ENCODE measurements at places on chromosomes 13 and 19.
A peak's percentile ranks its signal among the peaks of the same experiment; 100 is the strongest.

GRCh38 chr13:26785838-26786630 is 25.4 kb upstream of the GPR12 start:
- DNase-seq = no peak

DNA sequence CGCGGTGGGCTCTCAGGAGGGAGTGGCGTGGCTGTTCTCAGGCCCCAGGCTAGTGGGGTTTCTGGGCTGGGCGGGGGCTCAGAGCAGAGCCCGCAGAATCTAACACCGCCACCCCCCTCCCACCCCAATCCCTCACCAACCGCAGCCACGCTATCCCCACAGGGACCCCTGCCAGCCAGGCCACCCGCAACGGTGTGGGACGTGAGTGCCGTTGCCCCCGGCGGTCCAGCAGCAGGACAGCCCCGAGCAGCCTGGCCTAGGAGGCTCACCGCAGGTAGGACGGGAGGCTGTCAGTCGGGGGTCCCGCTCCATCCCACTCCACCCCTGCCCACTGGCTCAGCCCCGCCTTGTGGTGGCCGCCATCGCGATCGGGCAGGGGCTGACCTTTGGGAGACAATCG is at the start of gene NTN5:
TSS of gene NTN5 (minus strand) at position 24 of the 400 bp plus-strand sequence. CDS start 2,031 bp downstream, outside the sequence.
- no peak for DNase-seq

GRCh38 chr13:41007744-41008128 is 11.4 kb downstream of the ELF1 start:
- no peak for DNase-seq

GRCh38 chr19:54532528-54532927 is 29.9 kb downstream of the LAIR2 start:
- no peak for DNase-seq

DNA sequence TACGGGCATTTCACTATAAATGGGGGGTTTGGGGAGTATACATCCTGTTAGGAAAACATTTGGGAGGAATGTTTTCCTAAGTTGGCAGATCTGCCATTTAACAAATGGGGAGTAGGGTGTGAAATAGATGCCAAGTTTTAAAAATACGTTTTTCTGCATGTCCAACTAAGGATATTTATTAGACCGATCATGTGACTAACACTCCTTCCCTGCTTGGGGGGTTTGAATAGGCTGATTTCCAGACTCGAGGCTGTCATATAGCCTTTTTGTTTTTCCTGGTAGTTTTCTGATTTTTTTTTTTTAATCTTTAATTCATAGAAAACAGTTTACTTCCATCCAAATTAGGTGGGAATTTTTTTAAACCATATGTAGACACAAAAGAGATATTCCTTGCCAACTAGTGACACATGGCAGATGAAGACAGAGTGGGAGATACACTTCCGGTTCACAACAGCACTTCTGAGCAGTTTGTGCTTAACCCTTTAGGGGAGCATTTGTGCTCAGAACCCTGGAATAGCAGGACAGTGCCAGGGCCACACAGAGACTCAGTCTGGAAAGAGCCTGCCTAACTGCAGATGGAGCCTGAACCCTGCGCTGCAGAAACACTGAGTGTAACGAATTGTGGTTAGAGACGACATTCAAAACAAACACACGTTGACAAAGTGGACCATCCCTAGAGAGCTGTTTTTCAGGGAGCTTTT is 5.6 kb upstream of the GATAD2A start:
- DNase-seq = no peak

GRCh38 chr13:48232420-48233045 is 473 bp upstream of the ITM2B start:
- peak; percentile 70 for DNase-seq

- DNase-seq = no peak
Observed at GRCh38 chr13:113930671-113931637, 42.9 kb downstream of the C13orf46 start.

GRCh38 chr19:10523135-10523636 is 5.9 kb upstream of the S1PR5 start:
- no peak for DNase-seq

- no peak for DNase-seq
Observed at GRCh38 chr13:78832461-78832860, 173.5 kb upstream of the OBI1 start.

DNA sequence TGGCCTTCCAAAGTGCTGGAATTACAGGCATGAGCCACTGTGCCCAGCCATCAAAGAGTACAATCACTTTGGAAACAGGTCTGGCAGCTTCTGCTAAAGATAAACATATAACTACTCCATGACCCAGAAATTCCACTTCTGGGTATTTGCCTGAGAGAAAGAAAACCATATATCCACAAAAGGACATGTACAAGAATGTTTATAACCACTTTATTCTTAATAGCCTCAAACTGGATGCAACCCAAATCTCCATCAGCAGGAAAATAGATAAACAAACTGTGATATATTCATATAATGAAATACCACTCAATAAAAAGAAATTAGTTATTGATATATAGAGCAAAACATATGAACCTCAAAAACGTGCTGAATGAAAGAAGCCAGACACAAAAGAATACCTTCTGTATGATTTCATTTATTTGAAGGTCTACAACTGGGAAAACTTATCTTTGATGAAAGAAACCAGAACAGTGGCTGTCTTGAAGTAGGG is 40.5 kb downstream of the TEX26 start:
- DNase-seq = no peak

- no peak for DNase-seq
Observed at GRCh38 chr13:50188696-50189095, 173.5 kb downstream of the KCNRG start.

DNA sequence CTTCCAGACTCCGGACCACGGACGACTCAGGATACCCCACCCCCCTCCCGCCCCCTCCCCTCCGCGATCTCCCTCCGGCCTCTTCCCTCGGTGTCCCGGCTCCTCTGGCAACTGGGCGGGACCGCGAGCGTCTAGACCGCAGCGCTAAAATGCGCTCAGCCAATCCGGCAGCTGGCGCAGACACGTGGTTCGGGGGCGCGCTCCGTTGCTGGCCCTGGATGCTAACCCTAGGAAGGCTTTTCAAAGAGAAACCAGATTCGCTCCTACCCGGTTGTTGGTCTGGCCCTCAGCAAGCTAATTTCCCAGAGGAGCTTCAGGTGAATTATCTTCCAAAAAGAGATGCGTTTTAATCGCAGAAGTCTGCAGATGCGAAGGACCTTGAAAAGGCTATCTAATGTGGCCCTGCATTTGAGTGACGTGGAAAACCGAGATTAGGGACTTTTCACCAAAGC is at the start of gene DZIP1:
TSS of gene DZIP1 (minus strand) at position 106 of the 452 bp plus-strand sequence. CDS start 2,677 bp downstream, outside the sequence.
- DNase-seq = peak; percentile 76

DNA sequence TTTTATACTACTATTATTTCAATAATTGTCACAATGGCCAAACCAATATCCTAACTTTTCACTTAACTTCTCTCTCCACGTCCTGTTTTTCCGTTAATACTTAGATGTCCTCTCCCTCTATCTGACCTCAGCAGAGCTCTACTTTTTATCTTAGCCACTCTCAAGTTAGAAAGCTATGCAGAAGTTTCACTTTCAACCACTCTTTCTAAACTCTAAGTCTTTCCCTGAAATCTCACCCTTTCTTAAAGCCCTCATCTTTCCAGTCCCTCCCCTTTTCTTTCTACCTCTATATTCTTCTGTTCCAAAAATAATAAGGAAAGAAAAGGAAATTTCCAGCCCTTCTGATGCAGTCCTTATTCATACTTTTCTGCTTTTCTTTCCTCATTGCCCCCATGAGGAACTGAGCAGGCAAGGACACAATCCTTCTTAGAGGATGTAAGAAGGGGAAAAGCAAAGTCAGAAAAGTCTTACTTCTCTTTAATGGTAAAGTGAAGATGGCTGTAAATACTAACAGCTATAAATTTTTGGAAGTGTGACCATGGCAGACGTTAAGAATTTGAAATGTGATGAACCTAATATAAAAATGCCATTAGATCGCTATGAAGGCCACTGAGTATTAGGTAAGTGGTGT is 23.0 kb downstream of the FAM216B start:
- DNase-seq = no peak

GRCh38 chr19:54790711-54791110 is 12.7 kb upstream of the KIR2DL4 start:
- no peak for DNase-seq

- no peak for DNase-seq
Observed at GRCh38 chr19:16283210-16284061, 41.2 kb upstream of the KLF2 start.

GRCh38 chr13:34161931-34162543 is 344.1 kb downstream of the RFC3 start:
- no peak for DNase-seq

DNA sequence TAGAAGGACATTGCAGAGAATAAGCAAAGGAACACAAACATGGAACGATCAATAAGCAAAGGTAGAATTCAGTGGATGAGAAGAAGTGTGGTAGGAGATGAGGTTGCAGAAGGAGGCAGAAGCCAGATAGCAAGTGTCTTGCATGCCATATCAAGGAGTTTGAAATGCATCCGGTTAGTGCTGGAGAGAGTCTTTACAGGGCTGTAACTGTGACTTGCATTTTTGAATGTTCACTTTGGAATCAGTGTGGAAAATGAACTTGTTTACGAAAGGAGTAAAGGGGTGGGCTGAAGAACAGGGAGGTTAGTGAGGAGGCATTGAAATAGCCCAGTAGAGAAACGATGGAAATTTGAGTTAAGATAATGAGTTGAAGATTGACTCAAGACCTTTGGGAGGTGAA is 90.7 kb upstream of the MBNL2 start:
- no peak for DNase-seq

DNA sequence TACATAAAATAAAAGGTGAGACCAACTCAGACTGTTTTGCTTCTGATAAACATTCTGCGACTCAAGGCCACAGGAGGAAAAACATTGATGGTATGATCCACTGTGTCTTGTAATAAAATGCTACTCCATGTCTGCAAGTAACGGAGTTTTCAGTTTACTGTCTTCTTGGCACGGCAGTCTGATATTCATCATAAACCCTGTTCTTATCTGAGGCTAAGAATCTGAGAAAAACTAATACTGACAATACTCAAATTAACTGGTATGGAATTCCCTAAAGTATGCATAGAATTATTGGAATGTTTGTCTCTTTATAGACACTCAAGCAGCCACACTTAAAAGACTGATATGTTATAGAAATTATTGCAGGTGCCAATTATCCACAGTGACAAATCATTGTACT is 125.5 kb downstream of the TBC1D4 start:
- no peak for DNase-seq

- no peak for DNase-seq
Observed at GRCh38 chr13:76094645-76095044, 458.5 kb downstream of the LMO7 start.

DNA sequence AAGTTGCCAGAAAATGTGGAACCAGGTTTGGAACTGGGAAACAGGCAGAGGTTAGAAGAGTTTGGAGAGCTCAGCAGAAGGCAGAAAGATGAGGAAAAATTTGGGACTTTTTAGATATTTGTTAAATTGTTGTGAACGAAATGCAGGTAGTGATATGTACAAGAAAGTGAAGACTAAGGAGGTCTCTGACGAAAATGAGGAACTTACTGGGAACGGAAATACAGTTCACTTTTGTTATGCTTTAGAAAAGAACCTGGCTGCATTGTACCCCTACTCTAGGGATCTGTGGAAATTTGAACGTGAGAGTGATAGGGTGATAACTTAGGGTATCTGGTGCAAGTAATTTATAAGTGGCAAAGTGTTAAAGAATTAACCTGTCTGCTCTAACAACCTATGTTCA is 632.4 kb downstream of the SLITRK5 start:
- DNase-seq = no peak

DNA sequence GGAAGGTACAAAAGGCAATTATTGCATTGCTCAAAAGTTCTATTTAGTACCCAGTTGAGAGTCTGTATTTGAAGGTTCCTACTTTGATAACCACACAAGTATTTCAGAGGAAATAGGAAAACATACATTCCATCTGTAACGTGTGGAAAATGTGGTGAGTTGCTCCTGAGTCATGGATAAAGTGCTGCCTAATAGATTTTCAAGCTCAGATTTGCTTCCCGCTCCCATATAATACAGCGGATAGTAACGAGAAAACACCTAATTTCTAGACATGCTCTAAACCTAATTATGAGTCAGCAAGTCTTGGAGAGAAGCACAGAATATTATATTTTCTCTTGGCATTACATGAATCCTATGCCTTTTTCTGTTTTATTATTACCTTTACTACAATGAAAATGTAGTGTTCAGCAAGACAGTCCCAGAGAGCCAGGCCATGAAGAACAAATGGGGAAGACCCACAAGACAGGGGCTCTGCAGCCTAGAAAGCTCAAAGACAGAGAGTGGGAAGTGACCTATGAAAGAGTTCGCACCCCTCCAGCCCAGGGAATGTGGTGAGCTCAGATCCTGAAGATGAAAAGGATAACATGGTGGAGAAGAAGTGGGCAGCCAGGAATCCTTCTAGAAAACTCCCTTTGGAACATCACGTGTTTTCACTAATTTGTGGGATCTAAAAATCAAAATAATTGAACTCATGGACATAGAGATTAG is 116.1 kb downstream of the STARD13 start:
- no peak for DNase-seq

DNA sequence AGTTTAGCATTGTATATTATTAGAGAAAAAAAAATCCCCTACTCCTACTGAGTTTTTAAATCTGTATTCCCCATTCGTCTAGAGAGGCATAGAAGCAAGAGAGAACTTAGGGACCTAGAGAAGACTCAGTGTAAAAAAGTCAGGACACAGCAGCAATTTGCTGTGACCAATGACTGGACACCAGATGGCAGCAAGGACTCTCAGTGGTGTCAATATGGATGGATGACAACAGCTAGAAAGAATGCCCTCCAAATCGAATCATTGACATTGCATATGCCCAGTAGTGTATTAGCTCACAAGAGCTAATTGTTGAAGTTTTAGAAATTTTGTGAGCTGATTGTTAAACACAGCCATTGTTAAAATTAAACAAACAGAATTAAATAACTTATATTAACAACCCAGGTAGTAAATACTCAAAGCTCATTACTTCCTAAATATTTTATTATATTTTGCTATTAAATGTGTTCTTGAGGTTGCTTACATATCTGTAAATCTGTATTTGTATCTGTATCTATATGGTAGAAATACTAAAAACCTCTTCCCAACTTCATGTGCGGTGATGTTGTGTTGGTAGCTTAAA is 43.9 kb downstream of the SIAH3 start:
- peak; percentile 37 for DNase-seq

- DNase-seq = no peak
Observed at GRCh38 chr13:102097708-102098107, 304.1 kb downstream of the FGF14 start.

GRCh38 chr19:55617426-55617825 is 6.9 kb downstream of the ZNF784 start:
- no peak for DNase-seq

GRCh38 chr19:8377598-8377997 is 12.6 kb upstream of the RAB11B start:
- DNase-seq = no peak

- no peak for DNase-seq
Observed at GRCh38 chr19:6589711-6590257, 1.2 kb downstream of the CD70 start.

GRCh38 chr13:66778461-66778860 is 451.7 kb downstream of the PCDH9 start:
- DNase-seq = no peak
